ENCODE measurements at places on chromosomes 5 and 9.

DNA sequence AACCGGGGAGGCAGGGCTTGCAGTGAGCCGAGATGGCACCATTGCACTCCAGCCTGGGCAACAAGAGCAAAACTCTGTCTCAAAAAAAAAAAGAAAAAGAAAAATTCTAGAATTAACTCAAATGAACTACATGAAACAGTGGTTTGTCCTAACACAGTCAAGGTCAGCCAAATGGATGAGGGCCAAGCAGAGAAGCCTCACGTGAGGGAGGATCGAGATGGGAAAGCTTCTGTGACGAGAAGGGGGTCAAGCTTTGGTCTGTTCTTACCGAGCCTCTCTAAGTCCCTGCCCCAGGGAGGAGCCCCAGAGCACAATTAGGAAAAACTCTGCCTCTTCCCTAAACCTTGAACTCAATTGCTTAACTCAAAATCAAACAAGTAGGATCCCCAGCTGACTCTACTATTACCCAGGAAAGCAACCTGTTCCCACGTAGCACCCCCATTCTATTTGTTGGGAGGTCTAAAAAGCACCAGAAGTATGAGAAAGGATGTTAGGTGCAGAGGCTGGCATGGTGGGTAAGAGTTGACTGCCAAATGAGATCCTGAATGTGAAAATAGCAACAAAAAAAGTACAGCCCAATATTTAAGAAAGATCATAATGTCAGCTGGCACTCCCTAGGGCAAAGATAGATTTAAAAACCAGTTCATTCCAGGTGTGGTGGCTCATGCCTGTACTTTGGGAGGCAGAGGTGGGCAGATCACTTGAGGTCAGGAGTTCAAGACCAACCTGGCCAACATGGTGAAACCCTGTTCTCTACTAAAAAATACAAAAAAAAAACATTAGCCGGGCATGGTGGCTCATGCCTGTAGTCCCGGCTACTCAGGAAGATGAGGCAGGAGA, 7.2 kb downstream of the ALDH7A1 start:
- DNase-seq: no peak
- H3K36me3 ChIP-seq: no peaks in the 10 kb centered on the region
- no peaks in the 10 kb centered on the region for H3K27me3 ChIP-seq
- no peak overlapping the region for H3K4me3 ChIP-seq

- H3K27me3 ChIP-seq: no peaks in the 10 kb centered on the region
- no peak overlapping the region for H3K4me3 ChIP-seq
- H3K36me3 ChIP-seq: no peaks in the 10 kb centered on the region
- H3K4me1 ChIP-seq: no peaks in the 10 kb centered on the region
- DNase-seq: peak; percentile 51
Measured at GRCh38 chr9:87615547-87616148, 110.3 kb upstream of the CTSL start.

DNA sequence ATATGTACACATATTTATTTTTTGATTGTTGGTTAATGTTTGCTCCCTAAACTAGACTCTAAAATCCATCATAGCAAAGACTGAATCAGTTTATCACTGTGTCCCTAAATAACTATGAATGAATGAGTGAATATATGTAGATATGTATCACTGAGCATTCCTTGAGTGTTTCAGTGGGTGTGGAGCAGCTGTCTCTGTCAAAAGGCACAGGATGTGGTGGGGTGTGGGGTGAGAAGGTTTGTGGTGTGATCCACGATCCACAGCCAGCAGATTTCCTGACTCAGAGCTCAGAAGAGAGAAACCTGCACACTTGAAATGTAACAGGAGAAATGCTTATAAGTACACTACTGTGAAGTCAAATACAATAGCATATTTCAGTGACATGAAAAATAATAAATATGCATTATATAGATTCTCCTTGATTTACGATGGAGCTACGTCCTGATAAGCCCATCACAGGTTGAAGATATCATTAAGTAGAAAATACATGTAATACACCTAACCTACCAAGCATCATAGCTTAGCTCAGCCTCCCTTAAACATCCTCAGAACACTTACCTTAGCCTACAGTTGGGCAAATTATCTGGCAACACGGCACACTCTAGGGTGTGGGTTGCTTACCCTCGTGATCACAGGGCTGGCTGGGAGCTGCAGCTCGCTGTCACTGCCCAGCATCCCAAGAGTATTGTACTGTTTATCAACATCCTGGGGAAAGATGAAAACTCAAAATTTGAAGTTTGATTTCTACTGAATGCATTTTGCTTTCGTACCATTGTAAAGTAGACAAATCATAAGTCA, 287.0 kb downstream of the GAS1 start:
- no peaks in the 10 kb centered on the region for H3K27me3 ChIP-seq
- H3K4me3 ChIP-seq: no peak overlapping the region
- no peaks in the 10 kb centered on the region for H3K36me3 ChIP-seq
- H3K27ac ChIP-seq: no peak overlapping the region

DNA sequence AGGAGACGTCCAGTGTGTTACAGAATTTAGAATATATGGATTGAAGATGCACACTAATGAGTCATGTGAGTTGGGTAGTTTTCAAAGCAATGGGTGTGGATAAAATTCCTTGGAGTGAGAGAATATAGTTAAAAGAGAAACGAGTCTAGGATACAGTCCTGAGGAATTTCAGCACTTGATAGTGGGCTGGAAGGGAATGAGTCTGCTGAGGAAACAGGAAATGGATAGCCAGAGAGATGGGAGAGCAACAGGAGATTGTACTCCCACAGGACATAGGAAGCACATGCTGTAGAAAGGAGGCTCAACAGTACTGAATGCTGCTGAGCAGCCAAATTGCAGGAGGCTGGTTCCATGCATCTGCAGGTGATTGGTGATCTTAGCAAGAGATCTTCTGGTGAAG, 68.1 kb downstream of the FBN2 start:
- H3K4me3 ChIP-seq: no peak overlapping the region
- no peaks in the 10 kb centered on the region for H3K36me3 ChIP-seq
- peak; percentile 37 for DNase-seq
